Activated CD8-positive, alpha-beta memory T cell treated with anti-CD3 and anti-CD28 coated beads for 48 hours (primary cell): ENCODE measurements at places on chromosomes 3 and 15.

GRCh38 chr3:194806991-194807630, 121.4 kb downstream of the FAM43A start:
- DNase-seq: no peak

DNA sequence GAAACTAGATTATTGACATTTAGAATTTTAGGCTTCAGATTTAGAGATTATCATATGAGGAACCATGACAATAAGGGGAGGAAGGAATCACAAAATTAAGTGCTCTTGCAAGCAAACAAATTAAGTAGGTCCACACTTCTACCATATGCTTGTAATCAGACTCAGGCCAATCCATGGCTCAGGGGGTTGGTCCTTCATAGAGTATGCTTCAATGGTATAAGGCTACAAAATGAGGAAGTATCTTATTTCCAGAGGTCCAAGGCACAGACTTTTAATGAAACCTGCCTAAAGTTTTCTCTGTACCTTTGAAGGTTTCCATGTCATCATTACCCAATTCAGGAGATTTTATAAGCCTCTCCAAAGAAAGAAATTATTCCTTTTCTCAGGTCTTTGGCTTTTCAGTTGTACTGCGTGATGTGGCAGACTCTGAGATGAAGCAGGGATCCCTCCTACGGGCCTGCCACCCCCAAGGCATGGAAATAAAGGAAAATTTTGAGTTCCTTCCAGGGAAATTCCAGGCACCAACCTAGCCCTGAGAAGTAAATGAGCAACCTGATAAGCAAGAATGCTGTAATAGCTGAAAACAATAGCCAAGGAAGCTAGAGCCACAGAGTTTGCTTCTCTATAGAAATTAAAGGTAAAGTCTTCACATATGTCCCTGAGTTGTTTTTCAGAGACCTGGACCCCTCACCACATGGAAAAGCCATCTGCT, 36.3 kb downstream of the SERPINI2 start:
- DNase-seq: no peak

- no peak for DNase-seq
These were observed 165.3 kb upstream of the CTNNB1 start for GRCh38 chr3:41033956-41034519.

- no peak for DNase-seq
These were observed 63.7 kb downstream of the LRCH3 start for GRCh38 chr3:197854596-197855343.

- DNase-seq: no peak
These were observed 13.4 kb upstream of the SCN10A start for GRCh38 chr3:38829404-38829803.

GRCh38 chr15:52780172-52780980, 9.8 kb downstream of the ONECUT1 start:
- no peak for DNase-seq

GRCh38 chr3:194279701-194280360, 71.3 kb downstream of the CPN2 start:
- no peak for DNase-seq

DNA sequence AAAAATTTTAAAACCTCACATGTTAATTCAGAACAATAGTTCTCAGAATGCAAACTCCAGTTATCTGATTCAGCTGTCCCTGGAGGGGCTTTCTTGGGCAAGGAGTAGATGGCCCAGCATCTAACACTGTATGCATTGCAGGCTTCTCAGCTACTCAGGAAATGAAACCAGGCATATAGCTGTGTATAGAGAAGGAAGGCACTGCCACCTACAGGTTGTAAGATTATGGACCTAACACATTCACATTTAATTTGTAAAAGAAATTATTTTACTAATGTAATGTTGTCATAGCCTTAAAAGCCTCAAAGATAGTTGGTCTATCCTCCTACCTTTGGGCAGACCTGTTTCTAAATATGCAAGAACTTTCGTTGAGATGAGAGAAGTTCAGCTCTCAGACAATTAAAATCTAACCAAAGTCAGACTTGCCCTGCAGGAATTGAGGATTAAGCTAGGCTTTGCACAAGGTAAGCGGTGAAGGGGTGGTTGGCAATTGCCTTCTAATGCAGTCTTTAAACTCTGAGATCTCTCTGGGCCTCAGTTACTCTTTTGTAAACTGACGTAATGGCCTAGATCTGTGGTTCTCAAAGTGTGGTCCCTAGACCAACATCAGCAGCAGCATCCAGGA, 132.8 kb upstream of the SLC24A5 start:
- DNase-seq: no peak

DNA sequence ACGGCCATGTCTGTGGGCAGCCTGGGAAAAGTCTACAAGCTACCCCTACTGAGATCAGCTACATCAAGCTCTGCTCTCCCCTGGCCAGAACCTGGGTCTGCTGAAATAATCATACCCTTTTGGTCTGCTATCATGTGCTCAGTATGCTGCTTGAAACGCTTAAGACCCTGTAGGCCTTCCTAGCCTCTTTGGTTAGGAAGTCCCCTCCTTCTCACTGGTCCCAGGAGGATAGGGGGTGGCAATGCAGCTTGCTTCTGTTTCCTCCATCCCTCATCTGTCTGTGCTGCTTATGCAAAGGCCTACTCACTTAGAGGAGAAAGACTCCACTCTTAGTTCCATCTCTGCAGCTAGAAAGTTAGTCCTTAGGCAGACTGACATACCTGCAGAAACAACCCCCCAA, 118.2 kb upstream of the RASGRP1 start:
- no peak for DNase-seq

DNA sequence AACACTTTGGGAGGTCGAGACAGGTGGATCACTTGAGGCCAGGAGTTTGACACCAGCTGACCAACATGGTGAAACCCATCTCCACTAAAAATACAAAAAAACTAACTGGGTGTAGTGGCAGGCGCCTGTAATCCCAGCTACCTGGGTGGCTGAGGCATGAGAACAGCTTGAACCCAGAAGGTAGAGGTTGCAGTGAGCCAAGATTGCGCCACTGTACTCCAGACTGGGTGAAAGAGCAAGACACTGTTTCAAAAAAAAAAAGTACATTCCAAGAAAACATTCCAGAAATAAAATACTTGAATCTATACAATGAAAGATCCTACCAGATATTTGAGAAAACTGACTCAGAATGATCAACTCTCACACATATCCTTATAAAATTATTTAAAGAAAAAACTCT, 30.4 kb downstream of the TFDP2 start:
- no peak for DNase-seq

DNA sequence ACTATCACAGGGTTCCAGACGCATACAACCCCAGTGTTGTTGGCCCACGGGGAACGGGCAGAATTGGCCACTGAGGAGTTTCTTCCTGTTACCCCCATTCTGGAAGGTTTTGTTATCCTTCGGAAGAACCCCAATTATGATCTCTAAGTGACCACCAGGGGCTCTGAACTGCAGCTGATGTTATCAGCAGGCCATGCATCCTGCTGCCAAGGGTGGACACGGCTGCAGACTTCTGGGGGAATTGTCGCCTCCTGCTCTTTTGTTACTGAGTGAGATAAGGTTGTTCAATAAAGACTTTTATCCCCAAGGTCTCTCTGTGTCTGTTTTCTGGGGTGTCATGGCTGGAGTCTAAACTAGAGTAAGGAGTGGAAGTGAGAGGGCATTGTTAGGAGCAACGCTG, 5.7 kb upstream of the EIF4G1 start:
- no peak for DNase-seq
